Mesothelial cell of epicardium (in vitro differentiated cells): ENCODE measurements at places on chromosomes 12 and 14.

DNA sequence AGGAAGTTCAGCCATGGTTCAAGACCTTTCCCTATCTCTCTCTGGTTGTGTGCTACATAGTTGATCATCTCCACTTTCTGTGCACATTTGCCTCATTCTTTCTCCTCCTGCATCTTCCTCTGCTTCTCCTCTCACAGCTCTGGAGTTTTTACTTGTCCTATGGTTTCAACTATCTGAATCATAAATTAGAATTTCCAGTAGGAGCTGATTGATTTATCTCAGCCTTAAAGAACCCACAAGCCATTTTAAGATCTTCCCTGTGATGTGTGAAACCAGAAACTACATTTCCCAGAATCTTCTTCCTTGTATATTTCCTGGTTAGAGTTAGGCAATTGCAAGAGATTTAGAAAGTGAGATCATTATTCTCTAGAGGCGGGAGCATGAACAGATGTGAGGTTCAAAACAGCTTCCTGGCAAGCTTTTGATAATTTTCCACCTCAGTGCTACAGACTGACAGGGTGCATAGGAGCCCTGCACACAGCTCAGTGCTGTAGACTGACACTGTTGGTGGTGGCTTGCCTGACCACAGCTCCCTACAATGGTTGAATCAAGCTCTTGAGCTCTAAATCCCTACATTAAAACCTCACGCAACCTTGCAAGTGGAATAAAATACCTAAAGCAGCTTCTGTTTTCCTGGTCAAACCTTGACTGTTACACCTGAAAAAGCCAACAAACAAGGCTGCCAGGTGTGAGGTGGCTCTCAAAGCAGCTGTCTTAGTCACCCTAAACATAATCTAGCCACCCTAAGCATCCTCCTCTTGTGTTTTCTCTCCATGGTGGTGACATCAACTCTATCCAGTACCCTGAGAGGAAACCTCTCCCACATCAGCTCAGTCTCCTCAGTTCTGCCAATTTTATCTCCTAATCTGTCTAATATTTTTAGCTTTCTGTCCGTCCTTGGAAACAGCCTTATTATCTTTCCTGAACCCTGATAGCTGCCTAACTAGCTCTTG lies 21.5 kb upstream of the IFNG start:
- no peak for DNase-seq

DNA sequence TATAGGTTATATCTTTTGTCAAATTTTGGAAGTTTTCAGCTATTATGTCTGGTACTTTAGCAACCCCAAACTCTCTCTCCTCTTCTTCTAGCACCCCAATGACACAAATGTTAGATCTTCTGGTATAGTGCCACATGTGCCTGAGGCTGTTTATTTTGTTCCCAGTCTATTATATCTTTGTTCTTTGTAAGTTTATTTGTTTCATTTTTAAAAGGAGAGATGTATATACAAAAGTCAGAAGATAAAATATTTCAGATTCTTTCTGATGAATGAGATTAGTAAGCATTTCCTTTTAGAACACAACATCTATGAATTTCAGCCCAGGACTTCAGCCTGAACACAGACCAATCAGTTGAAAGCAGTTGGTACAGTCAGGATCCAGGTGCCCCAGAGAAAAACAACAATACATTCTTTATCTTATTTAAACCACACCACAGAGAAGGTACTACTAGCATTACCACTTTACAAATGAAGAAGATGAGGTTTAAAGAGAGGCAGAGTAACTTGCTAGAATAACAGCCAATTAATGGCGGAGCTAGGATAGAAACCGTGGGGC lies 114.1 kb upstream of the BTG1 start:
- DNase-seq, result no peak

GRCh38 chr14:105471297-105471821 lies 3.3 kb upstream of the CRIP2 start:
- DNase-seq, result no peak

DNA sequence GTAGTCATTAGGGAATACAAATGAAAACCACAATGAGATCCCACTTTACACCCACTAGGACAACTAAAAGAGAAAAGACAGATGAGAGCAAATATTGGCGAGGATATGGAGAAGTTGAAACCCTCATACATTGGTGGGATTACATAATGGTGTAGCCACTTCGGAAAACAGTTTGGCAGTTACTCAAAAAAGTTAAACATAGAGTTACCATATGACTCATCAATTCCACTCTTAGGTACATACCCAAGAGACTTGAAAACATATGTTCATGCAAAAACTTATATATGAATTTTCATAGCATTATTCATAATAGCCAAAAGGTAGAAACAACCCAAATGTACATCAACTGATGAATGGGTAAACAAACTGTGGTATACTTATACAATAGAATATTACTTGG lies 27.1 kb downstream of the ALDH1L2 start:
- no peak for DNase-seq

DNA sequence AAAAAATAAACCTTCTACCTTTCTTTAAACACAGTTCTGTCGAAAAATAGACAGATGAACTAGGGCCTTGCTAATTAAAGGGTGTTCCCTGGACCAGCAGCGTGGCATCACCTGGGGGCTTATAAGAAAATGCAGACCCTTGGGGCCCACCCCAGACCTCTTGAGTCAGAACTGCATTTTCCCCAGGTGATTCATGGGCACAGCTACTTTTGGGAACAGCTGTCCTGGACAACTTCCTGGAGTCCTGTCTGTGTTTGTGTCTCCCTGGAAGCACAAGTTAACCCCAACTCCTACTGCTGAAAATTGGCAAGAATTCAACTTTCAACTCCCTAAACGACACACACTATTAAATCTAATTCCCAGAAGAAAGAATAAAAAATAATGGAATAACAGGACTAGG lies 17.8 kb downstream of the FBLN5 start:
- no peak for DNase-seq

DNA sequence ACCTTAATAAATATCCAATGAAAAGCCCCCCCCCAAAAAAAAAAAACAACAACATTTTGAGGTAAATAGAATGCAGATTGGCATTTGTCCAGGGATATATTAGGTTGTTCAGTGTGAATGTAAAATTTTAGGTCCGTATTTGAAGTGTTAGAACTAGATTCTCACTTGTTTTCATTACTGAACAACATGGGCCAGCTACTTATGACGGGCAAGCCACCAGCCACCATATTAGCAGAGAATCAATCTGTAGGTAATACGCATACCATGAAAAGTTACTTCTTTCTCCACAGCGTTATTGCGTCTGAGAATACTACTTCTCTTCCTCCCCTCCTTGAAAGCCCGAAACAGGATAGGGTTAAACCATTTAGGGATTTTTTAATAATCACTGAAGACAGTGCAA lies 5.4 kb downstream of the FLRT2 start:
- DNase-seq, result no peak

DNA sequence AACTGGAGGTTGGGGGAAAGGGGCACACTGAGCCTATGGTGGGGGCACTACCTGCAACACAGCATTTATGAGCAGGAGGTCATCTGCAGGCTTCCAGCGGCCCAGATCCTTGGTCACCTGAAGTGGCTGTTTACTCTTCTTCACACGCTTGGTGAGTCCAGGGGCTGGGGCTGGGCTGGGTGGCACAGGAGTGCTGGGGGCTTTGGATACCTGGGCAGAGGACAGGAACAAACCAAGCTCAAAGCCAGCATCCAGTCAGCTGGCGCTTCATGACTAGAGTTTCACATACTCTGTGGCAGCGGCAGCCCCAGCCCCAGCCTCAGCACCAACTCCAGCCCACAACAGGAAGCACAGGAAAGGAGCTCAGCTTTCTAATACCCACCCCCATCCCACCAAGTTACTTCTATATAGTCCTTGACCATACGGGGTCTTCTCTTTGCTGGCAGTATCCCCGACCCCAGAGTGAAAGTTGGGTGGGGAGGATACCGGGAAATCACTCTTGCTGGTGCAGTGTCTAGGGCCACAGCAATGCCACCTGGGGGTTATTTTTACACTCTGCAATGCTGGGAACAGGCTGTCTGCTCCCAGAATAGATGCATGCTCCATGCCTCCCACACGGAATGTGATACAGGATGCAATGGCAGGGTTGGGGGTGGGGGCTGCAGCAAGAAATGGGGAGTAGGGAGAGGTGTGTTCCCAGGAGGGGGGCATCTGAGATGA lies 3.1 kb downstream of the MCRS1 start:
- DNase-seq, result no peak

GRCh38 chr14:90676356-90676755 lies 139.9 kb downstream of the TTC7B start:
- DNase-seq, result no peak

GRCh38 chr12:117850048-117850447 lies 118.7 kb downstream of the KSR2 start:
- DNase-seq, result peak; percentile 43

GRCh38 chr12:86158956-86159355 lies 97.2 kb downstream of the MGAT4C start:
- DNase-seq, result no peak

- no peak for DNase-seq
Observed at GRCh38 chr14:66129224-66129623, 356.9 kb upstream of the CCDC196 start.

DNA sequence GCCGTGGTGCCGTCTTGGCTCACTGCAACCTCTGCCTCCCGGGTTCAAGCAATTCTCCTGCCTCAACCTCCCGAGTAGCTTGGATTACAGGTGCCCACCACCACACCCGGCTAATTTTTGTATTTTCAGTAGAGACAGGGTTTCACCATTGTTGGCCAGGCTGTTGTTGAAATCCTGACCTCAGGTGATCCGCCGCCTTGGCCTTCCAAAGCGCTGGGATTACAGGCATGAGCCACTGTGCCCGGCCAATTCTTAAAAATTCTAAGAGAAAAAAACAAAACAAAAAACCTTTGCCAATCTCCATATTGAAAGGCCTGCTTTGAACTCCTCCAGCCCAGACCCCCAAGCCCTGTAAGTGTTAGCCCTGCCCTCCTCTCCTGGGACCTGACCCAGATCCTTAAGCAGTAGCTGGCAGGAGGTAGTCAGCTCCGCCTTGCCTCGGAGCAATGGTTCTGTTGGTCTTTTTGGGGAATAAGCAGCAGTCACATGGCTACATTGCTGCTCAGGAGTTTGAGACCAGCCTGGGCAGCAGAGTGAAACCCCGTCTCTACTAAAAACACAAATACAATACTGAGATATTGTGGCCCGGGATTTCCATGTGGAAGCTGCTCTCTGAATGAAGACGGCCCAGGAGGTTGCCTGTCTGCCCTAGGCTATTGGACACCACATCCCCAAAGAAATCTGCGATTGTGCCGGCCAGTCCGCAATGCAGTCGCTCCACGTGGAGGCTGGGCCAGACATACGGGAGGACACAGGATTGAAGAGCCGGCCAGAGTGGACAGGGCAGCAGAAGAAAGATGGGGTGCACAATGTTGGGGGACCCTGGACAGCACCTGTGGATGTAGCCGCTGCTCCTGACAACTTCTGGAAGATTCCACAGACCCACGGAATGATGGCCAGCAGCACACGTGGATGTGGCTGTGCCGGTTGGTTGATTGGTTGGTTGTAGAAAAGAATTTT lies 28.8 kb upstream of the BEGAIN start:
- no peak for DNase-seq

DNA sequence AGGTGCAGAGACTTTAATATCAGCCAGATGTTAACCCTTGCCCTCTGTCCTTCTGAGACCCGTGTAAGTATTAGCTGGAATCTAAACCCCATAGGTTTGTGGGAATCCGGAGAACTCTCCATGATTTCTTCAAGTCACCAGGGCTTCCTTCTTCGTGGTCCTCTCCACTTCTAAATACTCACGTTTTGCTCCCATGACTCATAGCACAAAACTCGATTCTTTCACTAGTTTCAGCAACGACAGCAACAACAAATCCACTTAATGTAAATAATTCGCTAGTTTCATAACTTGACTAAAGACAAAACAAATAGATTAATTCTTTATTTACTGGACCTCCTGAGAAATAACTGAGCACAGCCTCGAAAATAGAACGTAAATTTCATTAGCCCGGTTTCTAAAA lies 4.4 kb upstream of the CLEC2A start:
- no peak for DNase-seq

DNA sequence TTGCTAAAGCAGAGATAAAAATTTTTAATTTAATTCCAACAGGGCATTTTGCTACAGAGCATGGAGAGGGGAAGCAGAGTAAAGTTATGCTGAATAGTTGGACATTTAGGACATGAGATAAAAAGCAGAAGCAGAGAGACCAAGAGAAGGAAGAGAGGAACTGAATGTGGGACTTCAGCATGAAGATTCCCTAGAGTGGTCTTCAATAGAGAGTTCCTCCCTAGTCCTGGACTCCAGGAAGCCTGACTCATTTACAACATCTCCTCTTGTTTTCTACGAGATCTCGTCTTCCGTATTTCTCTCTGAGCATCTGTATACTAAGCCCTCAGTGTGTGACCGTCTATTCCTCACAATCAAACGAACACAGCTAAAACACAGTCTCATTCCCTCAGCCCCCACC lies 35.2 kb upstream of the IFT81 start:
- no peak for DNase-seq

DNA sequence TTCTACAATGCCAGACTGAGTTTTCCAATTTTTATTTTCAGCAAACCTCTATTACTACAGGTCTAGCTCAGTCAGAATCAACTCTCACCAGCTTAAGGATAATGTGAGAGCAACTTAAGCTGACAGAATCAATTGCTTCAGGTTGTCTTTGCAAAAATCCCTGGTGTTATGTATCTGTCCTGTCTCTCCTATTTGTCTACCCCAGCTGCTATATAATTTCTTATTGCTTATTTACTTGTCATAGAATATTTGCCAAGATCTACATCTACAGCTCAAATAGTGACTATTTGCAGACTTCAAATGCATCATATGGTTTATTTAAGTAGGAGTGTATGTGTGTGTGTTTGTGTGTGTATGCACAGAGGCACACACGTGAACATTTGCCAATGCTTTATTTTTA lies 54.1 kb downstream of the FOXG1 start:
- no peak for DNase-seq

DNA sequence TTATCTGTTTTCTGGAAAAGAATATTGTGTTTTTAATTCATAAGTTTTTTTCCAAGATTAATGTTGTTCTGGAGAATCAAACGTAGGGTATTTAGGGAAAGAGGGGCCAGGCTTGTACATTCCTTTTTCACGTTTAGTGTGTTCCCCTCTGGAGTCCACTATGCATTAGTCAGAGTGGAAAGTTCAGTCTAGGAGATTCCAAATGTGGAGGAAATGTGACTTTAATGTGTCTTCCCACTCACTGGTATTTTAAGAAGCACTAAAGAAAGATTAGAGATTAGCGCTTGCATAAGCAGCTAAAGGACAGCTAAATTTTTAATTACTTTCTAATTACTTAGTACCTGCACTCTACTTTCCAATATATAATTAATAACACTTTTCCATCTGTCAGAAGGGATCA lies 4.4 kb upstream of the PDE6H start:
- no peak for DNase-seq

GRCh38 chr14:45891417-45892080 lies 638.5 kb upstream of the MIS18BP1 start:
- DNase-seq, result peak; percentile 52
